Esophagus mucosa (tissue), 1 donor: ENCODE measurements at places on chromosomes 1 and 21.

DNA sequence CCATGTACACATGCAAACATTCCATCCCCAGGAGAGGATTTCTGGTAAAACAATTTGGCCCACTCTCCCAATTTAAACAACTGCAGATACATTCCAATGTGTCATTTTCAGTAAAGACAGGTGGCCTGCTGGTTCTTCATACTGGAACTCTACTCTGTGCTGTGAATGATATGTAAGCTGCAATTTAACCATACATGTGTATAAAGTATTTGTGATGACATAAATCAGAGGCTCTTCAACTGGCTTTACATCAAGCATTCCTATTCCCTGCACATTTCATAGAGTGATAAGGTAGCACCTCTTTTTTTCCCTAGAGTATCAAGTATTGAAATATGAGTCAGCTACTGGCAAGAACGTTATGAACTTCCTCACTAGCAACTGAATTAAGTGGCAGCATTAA lies 649.5 kb upstream of the ADGRL2 start:
- ATAC-seq = no peak

DNA sequence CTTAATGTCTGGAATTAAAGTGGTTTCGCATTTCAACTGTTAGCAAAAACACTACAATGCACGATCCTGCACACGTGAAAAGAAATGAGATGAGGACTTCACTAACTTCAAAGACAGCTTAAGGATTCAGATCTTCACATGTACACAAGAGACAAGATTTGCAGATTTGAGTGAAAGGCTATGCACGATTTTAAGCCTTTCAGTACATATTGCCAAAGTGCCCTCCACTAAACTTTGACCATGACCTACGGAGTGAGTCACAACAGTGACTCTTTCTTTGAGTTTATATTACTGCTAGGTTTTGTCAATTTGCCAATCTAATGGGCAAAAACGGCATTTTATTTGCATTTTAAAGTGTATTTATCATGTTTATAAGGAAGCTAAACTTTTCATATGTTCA lies 41.2 kb upstream of the CR1L start:
- ATAC-seq = no peak

- ATAC-seq = no peak
Observed at GRCh38 chr1:159989581-159989980, 35.5 kb upstream of the SLAMF9 start.

- ATAC-seq = no peak
Observed at GRCh38 chr1:54399765-54400164, 6.4 kb downstream of the SSBP3 start.

- ATAC-seq = peak; percentile 87
Observed at GRCh38 chr1:3482378-3482849, 27.9 kb downstream of the ARHGEF16 start.

DNA sequence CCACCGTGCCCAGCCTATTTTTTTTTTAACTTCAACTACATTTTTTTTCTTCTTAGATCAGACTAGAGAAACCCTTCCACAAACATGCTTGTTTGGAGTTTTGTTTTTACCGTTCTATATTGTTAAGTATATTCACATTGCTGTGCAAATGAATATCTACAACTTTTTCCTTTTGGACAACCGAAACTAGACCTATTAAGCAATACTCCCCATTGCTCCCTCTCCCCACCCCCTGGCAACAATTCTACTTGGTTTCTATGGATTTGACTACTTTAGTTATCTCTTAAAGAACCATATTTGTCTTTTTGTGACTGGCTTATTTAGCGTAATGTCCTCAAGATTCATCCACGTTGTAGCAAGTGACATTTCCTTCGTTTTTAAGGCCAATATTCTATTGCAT lies 19.1 kb downstream of the ETNK2 start:
- ATAC-seq = no peak

DNA sequence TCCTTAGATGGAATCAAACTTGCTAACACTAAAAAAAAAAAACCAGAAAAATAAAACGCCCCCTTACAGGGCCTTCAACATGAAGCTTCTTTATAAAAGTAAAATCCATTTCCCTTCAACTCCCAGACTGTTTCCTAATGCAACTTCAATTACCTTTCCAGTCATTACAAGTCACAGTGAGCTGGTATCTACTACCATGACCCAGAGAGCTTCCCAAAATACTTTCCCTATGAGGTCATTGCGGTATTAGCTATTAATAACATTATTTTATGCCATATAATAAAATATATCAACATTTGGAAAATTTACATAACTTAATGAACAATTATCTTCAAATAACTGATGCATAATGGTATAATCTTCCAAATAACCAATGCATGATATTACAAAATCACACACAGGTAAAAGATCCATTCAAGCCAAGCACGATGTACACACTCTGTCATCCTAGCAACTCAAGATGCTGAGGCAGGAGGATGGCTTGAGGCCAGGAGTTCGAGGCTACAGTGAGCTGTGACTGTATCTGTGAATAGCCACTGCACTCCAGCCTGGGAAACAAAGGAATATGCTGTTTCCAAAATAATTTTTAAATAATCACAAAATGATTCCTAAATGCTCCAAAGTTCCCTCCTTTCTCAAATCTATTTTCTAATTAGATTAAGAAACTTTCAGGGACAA lies 24.1 kb downstream of the EIF4G3 start:
- no peak for ATAC-seq

DNA sequence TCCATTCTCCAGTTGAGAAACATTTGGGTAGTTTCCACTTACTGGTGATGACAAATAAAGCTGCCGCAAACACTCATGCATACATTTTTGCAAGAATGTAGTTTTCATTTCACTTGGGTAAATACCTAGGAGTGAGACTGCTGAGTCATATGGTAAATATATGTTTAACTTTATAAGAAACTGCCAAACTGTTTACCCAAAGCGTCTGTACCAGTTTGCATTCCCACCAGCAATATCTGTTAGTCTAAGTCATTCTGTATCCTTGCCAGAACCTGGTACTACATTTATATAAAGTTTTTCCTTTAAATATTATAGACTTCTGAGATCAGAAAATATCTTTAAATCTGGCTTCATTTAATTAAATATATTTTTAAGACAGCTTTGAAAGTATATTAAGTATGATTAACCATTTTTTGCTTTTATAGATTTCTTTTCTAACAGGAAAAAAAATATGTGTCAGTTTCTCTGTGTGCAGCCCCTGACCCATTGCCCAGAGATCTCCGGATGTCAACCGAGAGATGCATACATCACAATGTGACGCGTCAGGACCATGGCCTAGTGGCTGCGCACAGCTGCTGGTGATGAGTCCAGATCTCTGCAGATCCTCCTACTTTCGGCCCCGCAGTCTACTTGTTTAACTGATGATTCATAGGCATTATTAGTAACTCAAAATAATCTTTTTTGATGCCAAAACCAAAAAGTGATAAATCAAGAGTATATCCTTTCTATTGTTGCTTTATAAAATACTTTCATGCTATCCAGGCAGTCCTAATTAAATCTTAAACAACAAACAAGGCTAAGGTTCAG lies 227.1 kb upstream of the MAP1LC3C start:
- no peak for ATAC-seq

DNA sequence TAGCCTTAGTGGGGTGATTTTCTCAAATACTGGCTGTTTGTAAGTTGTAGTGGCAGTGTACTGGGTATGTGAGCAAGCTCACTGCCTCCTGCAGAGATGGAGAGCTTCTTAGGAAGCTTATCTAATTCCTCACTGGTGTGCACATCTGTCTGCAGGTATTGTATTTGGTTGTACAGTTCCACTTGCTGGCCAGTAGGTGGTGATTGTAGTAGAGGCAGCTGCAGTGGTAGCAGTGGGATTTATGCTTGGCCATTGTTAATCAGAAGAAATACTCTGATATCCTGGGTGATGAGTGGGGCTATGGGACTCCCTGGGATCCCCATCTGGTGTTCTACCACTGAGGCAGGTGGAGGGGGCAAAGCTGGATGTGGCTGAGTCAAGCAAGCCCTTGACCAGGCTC lies 276.1 kb upstream of the SPAG17 start:
- no peak for ATAC-seq

- no peak for ATAC-seq
Observed at GRCh38 chr21:38244407-38244787, 12.4 kb upstream of the KCNJ15 start.

GRCh38 chr1:161887730-161888287 lies 121.7 kb downstream of the ATF6 start:
- no peak for ATAC-seq

DNA sequence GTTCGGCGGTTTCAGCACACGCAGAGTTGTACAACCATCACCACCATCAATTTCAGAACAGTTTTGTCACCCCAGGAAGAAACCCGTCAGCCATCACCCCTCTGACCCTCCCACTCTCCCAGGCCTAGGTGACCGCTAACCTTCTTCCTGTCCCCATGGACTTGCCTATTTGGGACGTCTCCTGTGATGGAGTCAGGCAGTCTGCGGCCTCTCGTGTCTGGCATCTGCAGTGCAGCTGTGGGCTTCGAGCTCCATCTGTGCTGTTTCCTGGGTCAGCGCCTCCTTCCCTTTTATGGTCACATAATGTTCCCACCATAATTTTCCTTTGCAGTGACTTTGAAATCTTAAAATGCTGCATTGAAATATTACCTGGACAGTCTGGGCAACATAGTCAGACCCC lies 24.4 kb downstream of the SLC45A1 start:
- ATAC-seq = no peak

GRCh38 chr1:66444438-66445265 lies 89.3 kb upstream of the SGIP1 start:
- no peak for ATAC-seq

DNA sequence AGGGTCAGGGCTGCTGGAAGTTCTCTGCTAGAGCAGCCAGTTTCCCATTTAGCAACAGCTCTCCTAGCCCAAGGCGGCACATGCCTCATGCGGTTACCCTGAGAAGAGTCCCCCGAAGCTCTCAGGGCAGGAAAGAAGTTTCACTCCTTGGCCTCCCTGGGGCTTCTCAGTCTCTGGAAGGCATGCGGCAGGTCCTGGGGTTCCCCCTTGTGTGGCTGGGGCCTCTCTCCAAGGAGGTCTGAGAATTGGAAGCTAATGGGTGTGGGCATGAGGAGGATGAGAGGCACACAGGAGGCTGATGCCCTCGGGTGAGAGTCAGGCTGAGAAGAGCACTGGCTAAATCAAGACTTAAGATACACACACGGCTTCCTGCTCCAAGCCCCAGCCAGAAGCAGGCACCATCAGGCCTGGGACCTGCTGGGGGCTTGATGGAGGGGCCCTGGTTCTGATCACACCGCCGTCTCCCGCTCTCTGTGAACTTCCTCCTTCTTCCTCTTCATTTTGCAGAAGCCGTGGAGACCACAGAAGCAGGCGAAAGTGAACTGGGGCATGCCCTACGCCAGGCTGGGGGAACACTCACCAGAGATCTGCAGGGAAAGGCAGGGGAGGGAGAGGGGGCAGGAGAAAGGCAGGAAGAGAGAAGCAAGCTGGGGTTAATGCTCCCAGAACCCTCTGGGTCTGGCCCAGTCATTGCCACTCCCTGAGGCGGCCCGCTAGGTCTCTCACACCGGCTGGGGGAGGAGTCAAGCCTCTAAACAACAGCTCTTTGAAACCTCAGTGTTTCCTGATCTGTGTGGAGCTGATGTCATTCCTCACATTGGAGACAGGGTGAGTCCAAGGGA lies 15.1 kb downstream of the BLACAT1 start:
- peak; percentile 90 for ATAC-seq

DNA sequence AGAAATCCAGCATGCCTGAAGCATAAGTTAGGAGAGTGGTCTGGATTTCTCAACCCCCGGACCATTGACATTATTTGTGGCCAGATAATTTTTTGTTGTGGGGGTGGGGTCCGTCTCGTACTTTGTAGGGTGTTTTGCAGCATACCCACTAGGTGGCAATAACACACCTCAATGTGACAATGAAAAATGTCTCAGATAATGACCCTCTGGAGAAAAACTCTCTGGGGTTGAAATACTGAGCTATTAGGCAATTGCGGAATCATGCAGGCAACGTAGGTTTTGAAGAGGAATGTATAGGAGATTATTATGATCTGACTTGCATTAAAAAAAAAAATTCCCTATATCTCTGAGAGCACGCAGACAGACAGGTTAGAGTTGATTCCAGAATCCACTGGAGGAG lies 25.3 kb upstream of the RRP15 start:
- ATAC-seq = no peak

DNA sequence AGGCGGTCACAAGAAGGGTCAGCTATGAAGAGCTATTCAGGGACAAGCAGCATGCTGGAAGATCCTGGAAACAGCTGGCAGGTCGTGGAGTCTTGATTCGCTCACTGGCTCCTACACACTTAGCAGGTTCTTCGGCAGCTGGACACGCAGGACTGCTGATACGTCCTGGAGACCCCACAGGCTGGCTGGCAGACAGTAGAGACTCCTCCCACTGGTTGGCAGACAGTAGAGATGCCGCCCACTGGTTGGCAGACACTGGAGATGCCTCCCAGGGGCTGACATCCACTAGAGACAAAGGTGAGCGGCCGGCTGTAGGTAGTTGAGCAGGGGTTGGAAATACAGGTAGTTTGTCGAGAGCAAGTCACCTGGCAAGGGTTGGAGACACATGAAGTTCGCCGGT lies 466 bp downstream of the KRTAP11-1 start:
- no peak for ATAC-seq

GRCh38 chr1:69221524-69221923 lies 346.2 kb upstream of the LRRC7 start:
- ATAC-seq = no peak

DNA sequence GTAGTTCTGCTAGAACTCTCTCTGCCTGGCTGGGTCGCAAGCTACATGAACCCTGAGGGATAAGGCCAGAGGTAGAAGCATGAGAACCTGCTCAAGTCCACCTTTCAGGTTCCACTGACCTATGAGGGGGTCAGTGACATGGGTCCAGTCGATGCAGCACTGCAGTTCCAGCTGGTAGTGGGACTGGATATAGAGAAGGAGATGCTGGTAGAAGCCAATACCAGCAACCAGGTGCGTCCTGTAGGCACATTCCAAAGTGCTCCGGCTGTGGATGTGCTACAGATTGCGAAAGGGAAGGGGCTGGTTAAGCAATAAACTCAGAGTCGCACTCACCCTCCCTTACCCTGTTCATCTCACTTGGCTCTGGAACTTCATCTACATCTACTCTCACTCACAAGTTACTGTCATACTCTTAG lies 5.7 kb downstream of the SMG5 start:
- no peak for ATAC-seq

DNA sequence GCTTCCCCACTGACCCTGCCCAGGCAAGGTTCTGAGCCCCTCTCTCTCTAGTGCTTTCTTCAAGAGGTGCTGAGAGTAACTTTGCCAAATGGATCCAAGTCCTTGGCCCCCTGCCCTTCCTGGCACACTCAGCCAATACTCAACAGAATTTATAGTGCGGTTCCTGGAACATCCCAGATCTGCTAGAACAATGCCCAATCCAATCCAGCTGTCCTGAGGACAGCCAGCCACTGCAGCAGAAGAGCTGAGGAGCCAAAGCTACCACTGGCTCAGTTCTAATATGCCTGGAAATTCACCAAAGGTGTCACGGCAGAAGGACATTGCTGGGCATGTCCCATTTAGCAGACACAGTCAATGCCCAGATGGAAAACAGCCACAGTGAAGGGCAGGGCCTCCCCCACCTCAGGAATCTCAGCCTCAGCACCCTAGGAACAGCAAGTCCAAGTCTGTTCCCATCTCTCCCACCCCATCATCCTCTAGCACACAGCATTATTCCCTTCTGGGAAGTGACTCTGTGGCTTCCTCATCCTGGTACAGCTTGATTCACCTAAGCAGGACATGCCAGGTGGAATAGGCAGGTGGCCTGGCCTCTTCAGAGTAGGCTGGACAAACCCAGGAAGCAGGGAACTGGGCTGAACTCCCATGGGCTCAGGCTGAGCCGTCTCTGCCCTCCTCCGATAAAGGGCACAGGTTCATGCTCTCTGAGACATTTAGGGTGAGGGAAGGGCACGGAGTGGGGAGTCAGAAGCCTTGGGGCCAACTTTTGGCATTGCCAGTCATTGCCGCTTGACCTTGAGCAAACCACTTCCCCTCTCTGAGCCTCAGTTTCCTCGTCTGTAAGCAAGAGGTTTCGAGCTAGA lies 24.6 kb downstream of the PMVK start:
- ATAC-seq = no peak
